ENCODE measurements at places on chromosomes 5 and 9.
A peak's percentile ranks its signal among the peaks of the same experiment; 100 is the strongest.

- peak; percentile 29 for DNase-seq
Observed at GRCh38 chr5:97528941-97529340, 345.9 kb upstream of the RIOK2 start.

GRCh38 chr5:96957254-96958049 is 21.6 kb downstream of the LNPEP start:
- DNase-seq: no peak

DNA sequence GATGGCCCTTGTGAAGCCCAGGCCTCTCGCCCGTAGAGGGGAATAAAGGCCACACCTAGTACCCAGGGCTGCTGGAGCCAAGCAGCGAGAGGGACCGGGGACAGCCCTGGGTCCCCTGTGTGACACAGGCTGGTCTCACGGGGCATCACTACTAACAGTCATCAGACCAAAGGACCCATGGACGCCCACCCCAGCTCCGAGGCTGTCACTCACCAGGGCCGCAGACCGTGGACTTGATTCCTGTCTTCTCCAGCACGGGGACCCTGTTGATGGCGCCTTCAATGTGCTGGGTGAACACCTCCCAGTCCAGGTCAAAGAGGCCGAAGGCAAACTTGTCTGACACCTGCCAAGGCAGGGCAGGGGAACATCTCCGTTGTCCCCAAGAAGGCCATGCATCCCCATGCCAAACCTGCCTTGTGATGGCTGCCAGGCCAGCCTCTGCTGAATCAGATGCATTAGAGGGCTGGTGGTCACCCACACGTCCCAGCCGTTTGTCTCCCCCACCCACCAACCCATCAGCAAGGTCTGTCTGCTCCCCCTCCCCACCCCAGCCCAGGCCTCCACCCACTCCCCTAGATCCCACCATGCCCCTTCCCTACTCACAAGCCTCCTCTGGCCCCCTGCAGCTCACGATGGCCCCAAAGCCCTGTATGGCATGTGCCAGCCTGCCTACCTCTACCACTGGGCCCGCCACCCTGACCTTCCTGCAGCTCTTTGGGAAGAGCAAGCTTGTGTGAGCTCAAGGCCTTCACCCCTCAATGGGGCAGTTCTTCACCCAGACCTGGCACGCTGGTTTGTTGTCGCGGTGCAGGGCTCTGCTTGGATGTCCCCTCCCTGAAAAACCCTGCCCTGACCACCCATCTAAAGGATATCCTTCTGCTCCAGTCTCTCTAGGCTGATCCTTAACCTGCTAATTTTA is 20.8 kb downstream of the SARDH start:
- no peak for DNase-seq

GRCh38 chr9:14107977-14108376 is 206.0 kb downstream of the NFIB start:
- peak; percentile 26 for DNase-seq

- DNase-seq: no peak
Observed at GRCh38 chr9:95078939-95079338, 238.6 kb downstream of the FANCC start.

GRCh38 chr5:15904899-15905830 is 274.4 kb downstream of the MARCHF11 start:
- DNase-seq: no peak

DNA sequence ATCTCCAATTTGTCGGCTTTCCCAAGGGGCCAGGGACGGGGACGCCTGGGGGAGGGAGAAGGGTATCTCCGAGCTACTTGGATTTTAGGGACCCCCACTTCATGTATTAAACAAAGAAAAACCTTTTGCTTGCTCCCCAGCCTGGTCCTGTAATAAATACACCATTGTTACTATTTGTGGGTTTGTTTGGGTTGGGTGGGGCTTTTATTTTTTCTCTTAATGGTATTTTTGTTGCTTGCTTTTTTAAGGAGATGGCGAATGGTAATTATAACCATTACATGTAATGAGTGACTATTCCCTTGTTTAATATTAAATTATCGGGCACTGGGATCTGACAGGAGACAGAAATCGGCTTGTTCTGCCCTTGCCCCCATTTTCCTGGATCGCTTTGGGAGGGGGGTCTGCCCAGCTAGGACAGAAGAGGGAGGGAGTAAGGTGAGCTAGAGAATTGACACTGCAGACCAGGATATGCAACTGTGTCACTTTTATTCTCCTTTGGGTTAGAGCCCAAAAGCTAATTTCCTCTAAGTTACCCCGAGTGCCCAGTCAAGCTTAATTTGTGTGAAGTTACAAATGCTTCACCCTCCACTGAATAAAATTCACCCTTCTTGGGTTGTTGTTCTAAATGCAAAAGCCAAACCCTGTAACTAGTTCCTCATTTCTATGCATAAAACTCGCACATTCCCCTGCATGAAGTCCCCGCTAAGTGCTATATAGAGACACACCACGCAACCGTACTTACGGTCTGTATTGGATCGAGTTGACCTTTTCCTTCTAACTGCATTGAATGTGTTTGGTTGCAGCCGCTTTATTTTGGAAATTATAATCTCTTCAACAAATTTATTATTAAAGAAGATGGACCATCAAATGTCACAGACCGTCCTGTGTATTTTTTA is 1.6 kb upstream of the ZNF608 start:
- DNase-seq: peak; percentile 43

GRCh38 chr5:156560002-156560401 is 233.0 kb downstream of the SGCD start:
- DNase-seq: no peak

- DNase-seq: no peak
Observed at GRCh38 chr5:146336197-146336596, 2.4 kb upstream of the POU4F3 start.

GRCh38 chr5:150130493-150130922 is 25.1 kb downstream of the PDGFRB start:
- DNase-seq: no peak

DNA sequence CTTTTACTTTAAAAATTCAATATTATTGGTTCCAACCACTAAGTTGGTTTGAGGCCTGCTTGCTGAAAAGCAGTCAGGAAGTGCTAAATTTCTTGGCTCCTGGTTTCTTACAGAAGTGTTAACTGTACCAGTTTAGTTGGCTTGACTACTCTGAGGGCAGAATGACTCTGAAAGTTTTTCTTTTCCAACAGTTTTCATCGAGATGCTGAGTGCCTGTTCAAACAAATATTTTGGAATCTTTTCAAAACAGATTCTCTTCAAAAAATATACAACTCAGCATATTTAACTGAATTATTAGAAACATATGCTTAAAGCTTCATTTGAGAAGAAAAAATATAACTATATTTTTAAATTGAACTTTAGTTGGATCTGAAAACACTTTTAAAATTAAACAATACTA is 37.0 kb downstream of the SLC38A9 start:
- DNase-seq: no peak

GRCh38 chr5:15384176-15384575 is 115.8 kb upstream of the FBXL7 start:
- DNase-seq: no peak

DNA sequence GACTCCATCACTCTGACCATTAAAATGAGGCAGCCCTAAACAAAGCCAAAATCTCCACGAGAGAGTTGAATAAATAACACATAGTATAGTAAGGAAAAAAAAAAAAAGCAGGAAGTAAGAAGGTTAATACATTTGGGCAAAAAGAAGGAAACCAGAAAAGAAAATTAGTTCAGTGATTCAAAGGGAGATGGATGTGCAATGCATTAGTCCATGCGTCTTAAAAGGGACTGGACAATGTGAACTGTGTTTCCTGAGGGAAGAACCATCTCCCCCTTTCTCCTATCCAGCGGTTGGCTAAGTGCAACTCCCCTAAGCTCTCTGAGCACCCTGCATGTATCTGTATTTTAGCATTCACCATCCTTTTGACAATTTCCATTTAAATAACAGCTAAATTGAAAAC is 1.4 kb downstream of the ANKRA2 start:
- DNase-seq: no peak

- no peak for DNase-seq
Observed at GRCh38 chr5:138918686-138919085, 43.6 kb upstream of the LRRTM2 start.

GRCh38 chr9:127885508-127886281 is 8.2 kb upstream of the AK1 start:
- no peak for DNase-seq

- DNase-seq: no peak
Observed at GRCh38 chr5:43034591-43034968, 5.5 kb downstream of the ANXA2R start.

DNA sequence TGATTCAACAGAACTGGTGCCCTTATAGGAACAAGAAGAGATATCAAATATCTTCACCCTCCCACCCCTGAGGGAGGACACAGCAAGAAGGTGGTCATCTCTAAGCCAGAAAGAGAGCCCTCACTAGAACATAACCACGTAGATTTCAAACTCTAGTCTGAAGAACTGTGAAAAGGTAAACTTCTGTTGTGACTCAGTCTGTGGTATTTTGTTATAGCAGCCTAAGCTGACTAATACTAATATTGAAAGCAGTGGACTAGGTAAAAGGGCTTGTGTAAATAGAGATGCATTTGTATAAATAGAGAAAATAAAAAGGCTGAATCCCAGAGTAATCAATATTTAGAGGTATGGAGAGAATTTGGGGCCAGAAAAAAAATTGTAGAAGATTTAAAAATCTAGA is 157.6 kb upstream of the CCNH start:
- no peak for DNase-seq

- DNase-seq: no peak
Observed at GRCh38 chr9:94553029-94553938, 1.6 kb upstream of the PCAT7 start.

GRCh38 chr5:50667653-50668595 is 1.5 kb downstream of the PARP8 start:
- peak; percentile 64 for DNase-seq

- no peak for DNase-seq
Observed at GRCh38 chr9:111945216-111945615, 48.6 kb downstream of the UGCG start.

- no peak for DNase-seq
Observed at GRCh38 chr9:32344551-32345182, 39.8 kb upstream of the ACO1 start.

DNA sequence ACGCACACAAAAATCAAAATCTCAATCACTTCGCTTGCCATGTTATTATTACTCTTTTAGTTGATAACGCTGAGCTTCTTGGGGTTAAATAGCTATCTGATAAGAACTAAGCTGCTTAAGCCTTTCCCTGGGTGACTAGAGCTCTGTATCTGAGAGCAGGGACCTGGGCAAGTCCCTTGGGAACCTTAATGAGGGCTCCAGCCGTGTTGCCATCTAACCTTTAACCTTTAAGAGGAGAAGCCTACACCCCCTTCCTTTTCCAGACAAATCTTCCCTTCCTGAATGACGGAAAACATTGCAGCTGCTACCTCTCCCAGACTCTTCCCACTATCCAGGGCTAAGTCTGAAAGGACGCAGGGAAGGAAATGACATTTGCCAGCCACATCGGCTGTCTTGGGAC is 216.5 kb upstream of the RAI14 start:
- no peak for DNase-seq

DNA sequence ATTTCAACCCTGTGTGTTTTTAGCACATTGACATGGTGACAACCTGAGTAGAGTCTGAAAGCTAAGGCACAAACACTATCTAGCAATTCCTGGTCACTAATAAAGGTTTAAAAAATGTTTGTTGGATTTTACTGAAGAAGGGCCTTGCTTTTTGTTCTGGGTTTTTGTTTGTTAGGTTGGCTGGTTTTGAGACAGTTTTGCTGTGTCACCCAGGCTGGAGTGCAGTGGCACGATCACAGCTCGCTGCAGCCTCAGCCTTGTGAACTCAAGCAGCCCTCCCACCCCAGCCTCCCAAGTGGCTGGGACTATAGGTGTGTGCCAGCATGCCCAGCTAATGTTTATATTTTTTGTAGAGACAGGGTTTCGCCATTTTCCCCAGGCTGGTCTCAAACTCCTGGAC is 39.0 kb downstream of the PRKACG start:
- DNase-seq: no peak

GRCh38 chr9:113151696-113152630 is 1.2 kb downstream of the SLC31A2 start:
- DNase-seq: no peak

DNA sequence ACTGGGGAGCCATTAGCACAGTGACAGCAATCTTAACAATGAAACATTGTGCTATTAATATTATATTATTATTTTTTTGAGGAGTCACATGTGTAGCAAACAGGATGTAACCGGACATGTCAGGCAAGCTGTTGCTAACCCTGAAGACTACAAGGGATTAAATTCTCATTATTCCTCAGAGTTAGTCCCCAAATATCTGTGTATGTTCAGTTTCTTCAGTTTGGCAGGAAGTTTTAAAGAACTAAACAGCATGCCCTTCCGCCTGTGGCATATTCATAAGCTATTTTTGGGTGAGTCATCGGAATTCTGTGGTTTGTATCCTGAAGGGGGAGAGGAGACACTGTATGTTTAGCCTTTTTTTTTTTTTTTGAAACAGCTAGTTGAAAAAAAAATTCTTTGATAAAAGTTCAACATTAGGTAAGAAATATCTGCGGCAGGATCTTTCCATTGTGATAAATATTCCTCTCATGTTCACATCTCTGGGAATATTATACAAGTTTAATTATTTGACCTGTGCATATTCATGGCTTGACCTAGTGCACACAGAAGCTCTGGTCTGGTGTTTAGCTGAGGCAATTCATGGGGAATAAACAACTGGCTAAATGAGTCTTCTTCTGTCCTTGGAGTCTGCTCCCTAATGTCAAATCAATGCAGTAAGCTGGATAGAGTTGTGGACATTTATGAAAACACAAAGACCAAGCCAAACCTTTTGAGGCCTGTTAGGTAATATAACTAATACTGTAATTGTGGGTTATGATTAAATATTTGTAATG is 202.7 kb upstream of the CDKN2B start:
- DNase-seq: no peak

GRCh38 chr5:33439905-33440481 is 772 bp upstream of the TARS1 start:
- DNase-seq: peak; percentile 68

DNA sequence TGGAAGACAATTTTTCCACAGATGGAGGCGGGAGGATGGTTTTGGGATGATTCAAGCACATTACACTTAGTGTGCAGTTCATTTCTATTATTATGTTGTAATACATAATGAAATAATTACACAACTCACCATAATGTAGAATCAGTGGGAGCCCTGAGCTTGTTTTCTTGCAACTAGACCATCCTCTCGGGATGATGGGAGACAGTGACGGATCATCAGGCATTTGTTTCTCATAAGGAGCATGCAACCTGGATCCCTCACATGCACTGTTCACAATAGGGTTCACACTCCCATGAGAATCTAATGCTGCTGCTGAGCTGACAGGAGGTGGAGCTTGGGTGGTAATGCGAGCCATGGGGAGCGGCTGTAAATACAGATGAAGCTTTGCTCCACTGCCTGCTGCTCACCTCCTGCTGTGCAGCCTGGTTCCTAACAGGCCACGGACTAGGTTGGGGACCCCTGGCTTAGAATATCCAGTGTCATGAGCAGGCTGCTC is 1.6 kb downstream of the STKLD1 start:
- no peak for DNase-seq

- DNase-seq: no peak
Observed at GRCh38 chr9:133705576-133705975, 32.6 kb downstream of the SARDH start.

Data from NCI-H1105 treated with DMSO at 0.1 percent for 48 hours (cell line).